ENCODE measurements at places on chromosomes 5 and 9.

DNA sequence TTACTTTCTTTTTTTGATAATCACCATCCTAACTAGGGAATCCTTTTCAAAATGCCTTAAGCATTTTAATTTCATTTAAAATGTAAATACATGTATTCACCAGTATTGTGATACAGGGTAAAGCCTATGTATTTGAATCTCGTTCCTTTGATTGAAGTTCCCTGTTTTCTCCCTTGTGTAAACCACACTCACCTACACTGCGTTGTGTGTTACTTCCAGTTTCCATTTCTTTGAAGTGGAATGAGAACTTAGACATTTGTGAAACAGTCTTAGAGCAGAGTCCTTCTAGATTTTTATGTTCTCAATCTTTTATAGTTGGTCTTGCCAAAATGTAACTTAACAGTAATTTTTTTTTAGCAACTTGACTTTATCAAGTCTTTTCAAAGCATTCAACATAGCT is 101.4 kb downstream of the ZNF462 start:
- DNase-seq, result no peak

DNA sequence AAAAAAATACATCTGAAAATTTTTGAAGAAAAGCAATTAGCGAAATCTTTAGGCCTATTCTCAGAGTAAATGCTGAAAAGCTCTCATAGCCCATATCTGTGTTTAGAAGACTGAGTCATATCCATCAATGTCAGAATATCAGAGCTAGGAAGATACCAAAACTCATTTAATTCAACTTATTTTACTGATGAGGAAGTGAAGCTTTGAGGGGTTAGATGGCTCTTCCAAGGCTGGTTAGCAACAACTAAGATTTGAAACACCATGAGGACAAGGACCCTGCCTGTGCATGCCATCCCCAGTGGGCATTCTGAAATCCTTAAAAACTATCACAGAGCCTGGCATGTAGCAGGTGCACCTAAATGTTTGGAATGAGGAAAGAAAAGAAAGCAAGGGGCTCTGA is 2.5 kb downstream of the FREM1 start:
- no peak for DNase-seq

DNA sequence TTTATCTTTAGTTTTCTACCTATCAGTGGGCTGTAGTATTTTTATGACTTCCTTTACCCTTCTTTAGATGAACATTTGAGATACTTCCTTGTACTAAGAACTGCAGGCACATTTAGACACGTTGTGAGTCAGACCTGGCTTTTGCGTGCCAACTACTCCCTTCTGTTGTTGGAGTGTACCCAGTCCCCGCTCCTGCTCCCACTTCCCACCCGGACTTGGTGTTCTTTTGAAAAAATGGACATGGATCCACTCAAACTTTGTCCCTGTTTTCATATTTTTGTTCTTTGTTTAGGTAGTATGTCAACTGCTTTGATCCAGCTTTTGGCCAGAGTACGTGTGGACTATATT is 60.7 kb downstream of the PARP8 start:
- no peak for DNase-seq

DNA sequence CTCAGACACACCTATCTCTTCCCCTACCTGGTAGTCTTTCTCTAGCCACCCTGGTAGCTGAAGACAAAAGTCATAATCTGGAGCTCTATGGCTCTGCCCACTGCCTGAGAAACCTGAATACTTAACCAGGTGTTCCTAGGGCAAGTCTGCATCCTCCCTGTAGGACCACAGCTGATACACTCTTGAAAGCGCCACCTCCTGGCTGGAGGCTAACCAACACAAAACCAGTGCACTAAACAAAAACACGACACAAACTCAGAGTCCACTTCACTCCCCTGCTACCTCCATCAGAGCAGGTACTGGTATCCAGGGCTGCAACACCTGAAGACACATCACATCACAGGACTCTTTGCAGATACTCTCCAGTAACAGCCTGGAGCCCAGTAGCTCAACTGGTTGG is 84.6 kb upstream of the ANXA1 start:
- no peak for DNase-seq

GRCh38 chr9:134663753-134664415 is 22.3 kb downstream of the COL5A1 start:
- no peak for DNase-seq

DNA sequence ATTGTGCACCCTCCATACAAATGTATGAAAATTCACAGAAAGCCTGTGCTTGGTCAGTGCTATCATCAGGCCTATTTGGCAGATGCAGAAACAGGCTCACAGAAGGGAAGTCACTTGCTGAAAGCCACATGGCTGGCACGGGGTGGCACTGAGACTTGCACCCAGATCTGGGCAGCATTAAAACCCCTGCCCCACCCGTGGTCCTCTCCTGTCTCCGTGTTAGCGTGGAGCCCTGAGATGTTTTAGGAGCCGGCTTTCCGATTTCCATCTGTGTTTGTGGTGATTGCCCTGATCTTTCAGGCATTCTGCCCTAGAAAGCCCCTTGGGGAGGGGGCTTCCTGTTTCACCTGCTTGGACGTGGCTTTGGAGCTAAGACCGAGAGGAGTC is 102.2 kb upstream of the IER5L start:
- DNase-seq, result no peak
